ENCODE measurements at places on chromosomes 12 and 14. TPM values are rescaled to one million over a fixed set of nuclear protein-coding genes. Genes with fewer than 3 reads are reported as not detected.

GRCh38 chr14:88468406-88468805 is 82.9 kb downstream of the SPATA7 start:
- DNase-seq: no peak

DNA sequence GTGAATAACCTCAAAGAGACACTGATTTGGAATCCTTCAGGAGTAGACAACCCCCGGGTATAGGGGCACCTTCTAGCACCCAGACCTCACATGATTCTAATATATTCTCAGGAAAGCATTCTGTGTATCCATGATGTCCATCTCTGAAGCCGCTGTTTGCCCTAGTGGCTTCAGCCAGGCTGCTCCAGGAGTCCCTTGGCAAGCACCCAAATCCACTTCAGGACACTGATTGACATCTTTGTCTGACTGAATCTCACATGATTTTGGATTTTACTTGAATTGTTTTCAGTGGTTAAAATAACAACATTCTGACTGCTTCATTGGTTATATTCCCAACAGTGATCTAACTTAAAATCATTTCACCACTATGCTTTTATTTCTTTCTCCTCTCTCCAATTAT is 390.5 kb upstream of the CLEC14A start:
- DNase-seq: no peak

The TBC1D30 gene
- 0.67 TPM for polyA plus RNA-seq

GRCh38 chr14:34035177-34035933 is 84.5 kb upstream of the EGLN3 start:
- peak; percentile 45 for DNase-seq

- DNase-seq: no peak
Measured at GRCh38 chr14:57962325-57963035, 96.6 kb upstream of the SLC35F4 start.
